Stimulated activated CD4-positive, alpha-beta T cell treated with anti-CD3 and anti-CD28 coated beads, Interleukin-4, amount 100 ng/mL, for 4 hours (primary cell): ENCODE measurements at places on chromosomes 3 and 15.
A peak's percentile ranks its signal among the peaks of the same experiment; 100 is the strongest.

- DNase-seq = peak; percentile 2
Observed at GRCh38 chr3:47961815-47962606, 54.2 kb downstream of the MAP4 start.

DNA sequence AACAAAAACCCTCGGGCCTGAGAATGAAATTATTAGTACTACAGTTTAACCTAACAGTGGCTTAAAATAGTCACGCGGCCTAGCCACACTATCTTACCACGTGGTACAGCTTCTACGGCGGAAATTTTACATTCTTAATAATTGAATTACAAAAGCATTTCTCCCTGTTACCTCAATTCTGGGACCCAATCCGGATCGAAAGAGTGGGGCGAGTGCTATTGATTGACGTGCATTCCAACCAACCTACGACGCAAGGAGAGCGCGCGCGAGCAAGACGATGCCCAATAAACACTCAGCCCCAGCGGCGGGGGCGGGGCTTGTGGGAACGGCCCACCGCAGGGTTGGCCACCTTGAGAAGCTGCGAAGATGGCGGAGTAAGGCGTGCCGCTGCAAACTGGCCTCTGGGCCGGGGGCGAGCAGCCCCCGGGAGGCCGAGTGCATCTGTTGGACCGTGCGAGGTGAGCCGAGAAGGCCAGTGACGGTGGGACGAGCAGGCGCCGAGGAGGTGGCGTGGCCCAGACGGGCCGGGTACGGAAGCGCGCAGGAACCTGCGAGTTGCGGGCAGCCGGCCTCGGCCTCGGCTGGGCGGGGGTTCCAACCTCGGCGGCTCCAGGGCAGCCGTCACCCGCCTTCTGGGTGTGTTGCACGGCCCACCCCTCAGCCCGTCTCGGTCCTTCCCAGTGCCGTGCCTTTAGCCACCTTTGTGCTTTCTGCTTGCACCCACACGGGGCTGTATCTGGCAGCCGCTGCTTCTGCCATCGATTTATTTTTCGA, 48.6 kb downstream of the OIP5 start:
- peak; percentile 97 for DNase-seq

- DNase-seq = no peak
Observed at GRCh38 chr3:124364317-124365020, 365.8 kb upstream of the UMPS start.

DNA sequence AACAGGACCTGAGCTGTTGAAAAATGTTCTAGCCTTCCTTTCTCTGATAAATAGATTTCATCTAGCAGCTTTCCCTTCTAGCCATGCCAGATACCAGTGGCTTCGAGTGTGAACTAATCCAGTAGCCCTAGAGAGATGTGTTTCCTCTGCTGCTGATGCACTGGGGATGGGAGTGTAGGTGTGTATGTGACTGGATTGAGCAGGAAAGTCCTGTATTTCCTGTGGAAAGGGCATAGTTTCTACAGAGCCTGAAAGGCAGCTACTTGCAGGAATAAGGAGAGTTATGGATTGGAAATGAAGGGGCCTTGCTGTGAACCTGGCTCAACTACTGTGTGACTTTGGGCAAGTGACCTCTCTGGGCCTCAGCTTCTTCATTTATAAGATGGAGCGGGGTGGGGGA, 8.6 kb downstream of the TIMP4 start:
- DNase-seq = no peak

DNA sequence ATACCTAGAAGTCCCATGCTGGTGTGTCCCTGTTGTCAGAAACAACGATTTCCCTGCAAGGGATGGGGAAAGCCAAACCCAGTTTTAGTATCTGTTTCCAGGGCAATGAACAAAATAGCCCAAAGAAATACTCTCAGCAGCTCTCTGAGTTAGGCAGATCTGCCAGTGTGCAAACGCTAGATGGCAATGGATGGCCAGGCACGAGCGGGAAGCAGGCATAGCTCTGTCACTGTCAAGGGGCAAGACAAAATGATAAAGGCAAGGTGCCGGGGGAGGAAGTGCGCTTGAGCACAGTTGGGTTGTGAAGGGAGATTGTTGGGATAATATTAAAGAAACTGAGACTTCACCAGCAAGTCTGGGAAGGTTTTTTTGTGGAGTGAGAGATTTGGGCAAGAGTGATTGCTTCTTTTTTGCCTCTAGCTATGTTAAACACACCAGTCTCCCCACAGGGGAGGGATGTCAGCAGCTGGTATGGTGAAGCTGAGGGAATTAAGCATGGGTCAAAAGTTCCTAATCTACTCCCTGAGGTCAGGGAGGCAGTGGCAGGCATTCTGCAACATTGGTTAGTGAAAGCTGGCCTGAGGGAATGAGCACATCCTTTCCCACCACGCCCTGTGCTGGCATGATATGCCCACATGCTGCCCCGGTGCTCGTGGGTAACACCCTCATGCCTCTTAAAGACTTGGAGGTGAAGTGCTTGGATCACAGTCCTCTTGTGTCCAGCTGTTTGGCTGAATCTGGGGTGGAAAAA, 117.5 kb downstream of the PDCD6IP start:
- no peak for DNase-seq

DNA sequence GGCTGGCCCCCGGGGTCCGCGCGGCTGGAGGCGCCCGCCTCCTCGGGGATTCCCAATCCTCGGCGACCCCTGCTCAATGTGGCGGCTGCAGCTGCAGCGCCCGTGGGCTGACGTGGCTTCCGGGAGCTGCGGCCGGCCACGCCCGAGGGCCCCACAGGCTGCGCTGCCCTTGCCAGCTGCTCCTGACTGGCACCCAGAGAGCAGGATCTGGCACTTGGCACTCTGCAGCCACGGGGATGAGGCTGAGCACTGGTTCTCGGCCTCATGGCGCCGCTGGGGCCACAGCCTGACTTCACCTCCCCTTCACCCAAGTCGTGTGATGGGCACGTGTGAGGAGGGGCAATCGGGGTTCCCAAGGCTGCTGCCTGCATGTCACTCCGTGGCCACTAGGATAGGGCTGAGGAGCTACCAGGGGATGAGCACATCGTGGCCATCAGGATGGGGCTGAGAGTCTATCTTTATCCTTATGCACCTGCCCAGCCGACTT, 267.8 kb upstream of the FRG2C start:
- DNase-seq = no peak

- no peak for DNase-seq
Observed at GRCh38 chr15:38626443-38627050, 61.9 kb upstream of the RASGRP1 start.

- DNase-seq = no peak
Observed at GRCh38 chr3:16904423-16905417, 20.0 kb downstream of the PLCL2 start.

DNA sequence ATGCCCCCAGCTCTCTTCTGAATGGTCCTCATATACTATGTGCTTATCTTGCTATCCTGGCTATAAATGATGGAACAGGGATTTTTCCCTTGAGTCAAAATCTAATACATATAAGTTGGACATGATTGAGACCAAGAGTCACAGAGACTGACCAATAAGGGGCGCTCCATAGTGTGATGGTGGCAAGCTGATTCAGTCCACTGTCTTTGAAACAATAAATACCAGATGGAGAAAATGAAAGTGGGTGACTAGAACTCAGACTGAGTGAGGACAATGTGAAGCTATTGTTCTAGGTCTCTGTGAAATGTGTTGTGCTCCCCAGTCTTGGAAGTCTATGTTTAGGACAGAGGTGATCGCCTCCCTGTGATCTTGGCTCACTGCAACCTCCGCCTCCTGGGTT, 10.6 kb upstream of the FSTL1 start:
- DNase-seq = no peak

GRCh38 chr3:44099566-44100297, 142.0 kb upstream of the TOPAZ1 start:
- DNase-seq = no peak

- no peak for DNase-seq
Observed at GRCh38 chr15:77470235-77470634, 49.5 kb downstream of the HMG20A start.

GRCh38 chr15:52348056-52348745, 52.6 kb upstream of the MYO5C start:
- DNase-seq = no peak

- DNase-seq = no peak
Observed at GRCh38 chr3:187172929-187173328, 24.4 kb upstream of the RTP1 start.
